ENCODE measurements at places on chromosomes 7 and 10.
A peak's percentile ranks its signal among the peaks of the same experiment; 100 is the strongest.

DNA sequence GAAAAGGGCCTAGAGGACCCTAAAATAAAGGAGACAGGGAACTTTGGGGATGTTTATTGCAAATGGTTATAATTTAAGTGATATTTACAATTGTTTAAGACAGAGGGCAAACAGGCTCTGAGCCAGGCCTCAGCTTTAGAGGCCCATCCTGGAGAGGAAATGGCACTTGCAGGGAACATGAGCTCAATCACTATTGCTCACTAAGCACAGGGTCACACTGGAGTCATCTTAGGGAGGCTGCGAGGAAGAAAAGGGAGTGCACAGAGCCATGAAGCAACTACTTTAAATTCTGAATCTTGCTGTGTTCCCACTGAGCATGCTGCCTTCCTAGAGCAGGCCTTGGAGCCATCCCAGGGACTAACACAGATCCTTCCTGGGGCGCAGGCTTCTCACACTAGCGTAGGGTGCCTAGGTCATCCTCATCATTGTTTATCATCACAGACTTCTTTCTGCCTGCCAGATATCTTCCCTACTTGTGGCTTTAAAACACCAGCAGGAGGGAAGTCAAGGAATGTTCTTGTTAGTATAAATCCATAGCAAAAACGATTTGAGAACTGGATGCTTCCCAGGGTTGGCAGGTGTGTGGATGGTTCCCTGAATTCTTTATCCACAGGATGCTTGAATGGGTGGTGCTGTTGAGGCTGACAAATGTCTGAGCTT lies 12.7 kb upstream of the DNAJB12 start:
- DNase-seq = no peak

- no peak for DNase-seq
Observed at GRCh38 chr10:58302254-58302653, 32.6 kb upstream of the UBE2D1 start.

DNA sequence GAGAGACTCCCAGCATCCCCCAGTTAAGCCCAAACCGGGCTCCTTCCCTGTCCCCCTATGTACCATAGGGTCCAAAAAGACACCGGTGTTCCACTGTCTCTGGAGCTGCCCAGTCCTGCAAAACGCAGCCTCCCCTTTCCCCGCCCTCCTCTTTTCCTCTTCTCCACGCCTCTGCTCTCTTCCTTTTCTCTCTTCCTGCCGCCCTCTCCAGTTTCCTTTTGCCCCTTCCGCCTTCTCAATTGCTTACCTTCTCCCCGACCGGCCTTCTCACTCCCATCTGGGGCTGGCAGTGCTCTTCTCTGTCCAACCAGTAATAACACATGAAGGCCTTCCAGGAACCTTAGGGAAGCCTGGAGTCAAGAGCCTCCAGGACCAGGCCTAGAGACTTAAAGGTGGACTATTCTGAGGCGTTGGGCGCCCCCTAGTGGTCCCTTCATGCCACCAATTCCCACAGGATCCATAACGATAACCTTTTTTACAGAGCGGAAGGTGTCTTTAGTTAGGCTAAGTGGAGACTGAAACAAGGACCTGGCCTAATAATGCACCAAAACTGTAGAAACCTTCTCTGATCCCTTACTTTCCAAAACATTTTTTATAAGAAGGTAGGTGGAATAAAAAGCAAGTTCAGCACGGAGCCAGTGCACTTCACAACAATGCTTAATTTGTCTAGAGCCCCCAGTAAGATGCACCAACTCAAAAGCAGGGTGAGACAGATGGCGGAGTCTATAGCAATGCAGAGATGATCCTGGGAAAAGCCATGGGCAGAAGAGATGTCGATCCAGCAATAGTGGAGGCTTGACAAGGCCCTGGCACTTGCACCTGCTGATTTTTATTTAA lies 27.2 kb upstream of the MSRB2 start:
- DNase-seq = peak; percentile 85

- DNase-seq = no peak
Observed at GRCh38 chr10:47214520-47214919, 85.5 kb upstream of the GDF10 start.

DNA sequence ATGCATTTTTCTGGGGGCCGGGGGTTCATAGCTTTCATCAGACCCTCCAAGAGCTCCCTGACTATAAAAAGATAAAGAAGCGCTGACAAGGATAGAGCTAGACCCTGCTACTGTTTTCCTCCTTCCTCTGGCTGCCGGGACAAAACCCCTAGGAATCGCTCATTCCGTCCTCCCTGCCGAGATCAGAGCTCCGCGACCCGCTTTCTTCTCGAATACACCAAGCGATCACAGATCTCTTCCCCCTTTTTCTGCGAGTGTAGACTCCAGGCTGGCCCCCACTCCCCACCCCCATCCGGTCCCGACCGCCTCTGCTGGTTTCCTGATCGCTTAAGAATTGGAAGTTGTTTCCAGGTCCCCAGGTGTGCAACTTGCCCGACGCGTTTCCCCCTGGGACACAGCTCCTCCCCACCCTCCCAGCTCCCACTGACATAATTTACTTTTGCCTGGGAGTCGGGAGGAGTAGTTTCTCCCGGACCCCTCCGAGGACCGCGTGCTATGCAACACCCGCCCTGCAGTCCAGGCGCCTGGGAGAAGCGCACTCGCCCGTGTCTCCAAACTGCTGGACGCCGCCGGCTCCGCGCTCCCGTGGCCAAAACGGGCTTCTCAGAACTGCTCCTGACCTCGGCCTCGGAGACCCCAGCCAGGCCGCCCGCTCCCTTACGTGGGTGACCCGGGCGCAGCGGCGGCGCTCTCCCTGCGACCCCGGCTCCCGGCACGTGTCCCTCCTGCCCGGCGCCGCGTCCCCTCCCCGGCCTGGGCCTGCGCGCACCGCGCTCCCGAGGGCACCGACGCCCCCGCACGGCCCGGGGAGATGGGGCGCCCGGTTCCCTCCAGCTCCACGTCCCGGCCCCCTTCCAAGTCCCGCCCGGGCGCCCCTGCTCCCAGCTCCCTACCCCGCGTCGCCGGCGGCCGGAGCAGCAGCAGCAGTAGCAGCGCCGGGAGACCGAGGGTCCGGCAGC lies 552 bp downstream of the IL15RA start:
- peak; percentile 57 for DNase-seq

- no peak for DNase-seq
Observed at GRCh38 chr7:22799633-22800032, 23.0 kb downstream of the TOMM7 start.

GRCh38 chr7:128056901-128057300 lies 25.7 kb upstream of the LRRC4 start:
- DNase-seq = no peak

DNA sequence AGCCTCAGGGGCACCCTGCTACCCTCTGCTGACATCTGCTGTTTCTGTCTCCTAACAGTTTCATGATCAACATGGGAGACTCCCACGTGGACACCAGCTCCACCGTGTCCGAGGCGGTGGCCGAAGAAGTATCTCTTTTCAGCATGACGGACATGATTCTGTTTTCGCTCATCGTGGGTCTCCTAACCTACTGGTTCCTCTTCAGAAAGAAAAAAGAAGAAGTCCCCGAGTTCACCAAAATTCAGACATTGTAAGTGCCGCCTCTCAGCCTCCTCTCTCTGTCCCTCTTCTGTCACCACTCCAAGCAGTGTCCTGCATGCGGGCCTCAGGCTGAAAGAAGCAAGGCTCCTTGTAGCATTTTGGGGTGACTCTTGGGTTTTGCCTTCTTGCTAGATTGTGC lies 39.0 kb downstream of the POR start:
- DNase-seq = no peak

- peak; percentile 21 for DNase-seq
Observed at GRCh38 chr7:31890198-31890597, 180.0 kb downstream of the PDE1C start.

- no peak for DNase-seq
Observed at GRCh38 chr10:43114088-43114742, 24.0 kb upstream of the CSGALNACT2 start.

DNA sequence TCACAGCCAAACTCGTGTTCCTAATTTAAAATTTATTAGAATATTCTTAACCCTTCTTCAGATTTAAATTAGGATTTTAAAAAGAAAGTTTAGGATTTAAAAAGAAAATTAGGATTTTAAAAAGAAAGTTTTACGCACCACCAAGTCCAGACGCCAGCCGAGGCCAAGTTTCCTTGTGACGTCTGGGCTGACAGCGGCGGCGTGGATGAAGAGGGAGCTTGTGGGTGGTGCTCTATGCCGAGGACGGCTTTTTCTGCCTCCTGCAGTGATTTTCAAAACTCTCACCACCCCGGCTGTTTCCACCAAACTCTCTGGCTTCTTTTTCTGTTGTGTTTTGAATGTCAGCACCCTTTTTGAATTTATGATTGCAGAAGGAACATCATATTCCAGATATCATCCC lies 252.9 kb downstream of the DNAJB6 start:
- DNase-seq = no peak

DNA sequence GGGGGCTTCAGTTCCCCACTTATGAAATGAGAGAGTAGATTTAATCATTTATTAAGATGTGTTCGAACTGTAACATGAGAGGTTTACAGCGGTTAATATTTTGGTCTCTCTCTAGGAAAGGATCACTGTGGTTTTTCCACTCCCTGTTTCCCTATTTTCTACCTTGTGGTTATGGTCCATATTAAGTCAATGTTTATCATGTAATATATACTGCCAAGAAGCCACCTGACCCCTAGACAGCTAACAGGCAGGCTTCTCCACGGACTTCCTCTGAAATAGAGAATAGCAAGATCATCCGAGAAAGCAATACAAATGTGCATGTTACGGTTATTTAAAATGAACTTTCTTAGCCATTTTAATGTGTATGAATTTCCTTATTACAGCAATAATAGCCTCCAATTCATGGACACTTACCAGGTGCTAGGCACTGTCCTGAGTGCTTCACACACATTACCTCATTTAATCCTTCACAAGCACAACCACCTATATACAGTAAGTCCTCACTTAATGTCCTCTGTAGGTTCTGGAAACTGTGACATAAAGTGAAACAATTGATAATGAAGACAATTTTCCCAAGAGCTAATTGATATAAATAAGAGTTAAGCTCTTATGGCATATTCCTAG lies 835 bp upstream of the COL28A1 start:
- no peak for DNase-seq

DNA sequence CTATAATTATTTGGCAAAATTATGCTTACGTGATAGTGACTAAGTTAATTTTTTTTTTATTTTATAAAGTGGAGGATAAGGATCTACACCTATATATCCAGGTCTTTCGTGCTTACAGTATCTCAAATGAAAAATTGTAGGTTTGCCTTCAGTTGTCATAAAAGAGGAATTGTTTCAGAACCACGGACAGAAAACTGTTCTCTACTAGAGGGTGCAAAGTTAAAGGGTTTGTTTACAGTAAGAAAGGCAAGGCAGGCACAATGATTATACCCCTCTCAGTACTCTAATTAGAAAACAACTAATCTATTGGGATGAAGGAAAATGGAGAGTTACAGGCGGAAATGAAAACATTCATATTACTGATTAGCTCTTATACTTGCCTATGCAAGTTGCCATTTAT lies 1.5 kb downstream of the PCLO start:
- DNase-seq = no peak

- DNase-seq = no peak
Observed at GRCh38 chr10:58070956-58071355, 196.7 kb downstream of the IPMK start.

GRCh38 chr7:68324621-68325020 lies 1273.7 kb upstream of the AUTS2 start:
- DNase-seq = no peak

DNA sequence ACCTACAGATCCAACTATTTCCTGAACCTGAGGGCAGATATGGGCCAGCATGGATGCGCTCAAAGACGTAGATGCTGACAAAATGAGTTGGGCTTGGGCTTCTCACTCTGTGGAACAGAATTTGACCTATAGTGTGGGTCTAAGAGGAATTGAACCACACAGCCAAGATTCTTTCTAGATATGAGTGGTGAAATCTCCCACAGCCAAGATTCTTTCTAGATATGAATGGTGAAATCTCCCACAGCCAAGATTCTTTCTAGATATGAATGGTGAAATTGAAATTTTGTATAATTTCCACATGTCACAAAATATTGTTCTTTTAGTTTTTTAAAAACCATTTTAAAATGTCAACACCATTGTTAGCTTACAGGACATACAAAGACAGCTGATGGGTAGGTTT lies 215.4 kb upstream of the LRGUK start:
- DNase-seq = peak; percentile 63

GRCh38 chr7:32108651-32109050 lies 38.4 kb upstream of the PDE1C start:
- DNase-seq = no peak

GRCh38 chr7:570801-571070 lies 51.1 kb upstream of the PDGFA start:
- no peak for DNase-seq

DNA sequence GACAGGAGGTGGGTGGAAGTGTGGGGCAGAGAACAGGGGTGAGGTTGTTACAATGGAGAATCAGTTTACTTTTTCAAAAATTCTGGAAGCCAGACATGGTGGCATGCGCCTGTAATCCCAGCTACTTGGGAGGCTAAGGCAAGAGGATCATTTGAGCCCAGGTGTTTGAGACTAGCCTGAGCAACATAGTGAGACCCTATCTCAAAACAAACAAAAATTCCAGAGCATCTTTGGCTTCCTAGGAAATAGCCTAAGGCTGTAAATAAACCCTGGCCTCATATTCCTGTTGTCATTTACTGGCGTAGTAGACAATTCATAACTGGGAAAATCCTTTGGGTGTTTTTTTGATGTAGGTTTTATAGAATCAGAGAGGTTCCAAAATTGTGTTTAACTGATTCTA lies 44.0 kb downstream of the GBF1 start:
- no peak for DNase-seq

DNA sequence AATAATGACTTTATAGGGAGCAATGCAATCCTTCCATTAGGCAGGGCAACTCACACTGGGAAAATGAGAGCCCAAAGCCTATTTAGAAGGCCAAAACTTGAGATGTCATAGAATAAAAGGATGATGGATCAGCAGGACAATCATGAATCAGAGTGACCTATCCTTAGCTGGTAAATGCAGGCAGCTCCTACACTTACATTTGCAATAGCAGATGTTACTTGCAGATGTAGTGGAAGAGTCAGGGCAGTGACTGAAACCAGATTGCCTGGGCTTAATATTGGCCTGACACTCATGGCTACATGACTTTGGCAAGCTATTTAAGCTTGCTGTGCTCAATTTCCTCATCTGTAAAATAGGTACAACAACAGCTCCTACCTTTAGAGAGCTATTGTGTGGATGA lies 98.7 kb downstream of the PRTFDC1 start:
- no peak for DNase-seq

GRCh38 chr7:151461942-151462230 lies 21.9 kb upstream of the CRYGN start:
- DNase-seq = no peak

DNA sequence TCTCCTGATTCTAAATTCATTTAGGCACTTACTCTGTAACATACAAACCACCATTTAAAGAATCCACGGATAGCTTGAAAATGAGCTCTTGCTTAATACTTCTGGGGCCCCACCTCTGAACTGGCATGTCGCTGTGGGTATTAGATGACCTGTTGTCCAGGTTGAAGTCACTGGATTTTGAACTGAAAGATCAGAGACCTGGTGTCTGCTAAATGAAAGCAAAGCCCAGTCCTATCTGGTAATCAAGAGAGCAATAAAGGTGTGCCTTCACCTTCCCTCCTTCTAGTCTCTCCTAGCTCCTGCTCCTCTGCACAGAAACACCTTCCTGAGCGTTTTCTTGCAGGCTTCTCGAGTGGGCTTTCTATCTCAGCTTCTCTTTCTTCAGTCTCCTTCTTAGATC lies 4.4 kb downstream of the ENO4 start:
- DNase-seq = no peak

- no peak for DNase-seq
Observed at GRCh38 chr7:80247144-80247543, 112.5 kb downstream of the GNAI1 start.

Data from GM12865 (cell line).